ENCODE measurements at places on chromosomes 3 and 15.

DNA sequence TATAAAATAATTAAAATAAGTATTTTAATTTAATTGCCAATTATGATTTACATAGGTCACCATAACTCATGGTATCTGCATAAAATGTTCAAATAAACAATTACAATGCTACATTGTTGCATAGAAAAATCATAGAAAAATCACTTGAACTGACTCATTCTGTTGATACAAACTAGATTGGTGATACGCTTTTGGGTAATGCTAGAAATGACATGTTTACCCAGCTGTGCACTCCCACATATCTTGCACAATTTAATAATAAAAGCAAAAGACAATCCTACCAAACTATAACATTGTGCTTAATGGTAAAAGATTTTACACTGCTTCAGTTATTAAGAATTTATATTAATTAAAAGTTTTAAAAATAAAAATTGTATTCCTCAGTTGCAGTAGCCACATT, 45.8 kb upstream of the FBXL22 start:
- DNase-seq: no peak

- DNase-seq: no peak
Observed at GRCh38 chr3:193593668-193594030, 641 bp downstream of the OPA1 start.

GRCh38 chr15:65583701-65584100, 27.2 kb downstream of the INTS14 start:
- no peak for DNase-seq

DNA sequence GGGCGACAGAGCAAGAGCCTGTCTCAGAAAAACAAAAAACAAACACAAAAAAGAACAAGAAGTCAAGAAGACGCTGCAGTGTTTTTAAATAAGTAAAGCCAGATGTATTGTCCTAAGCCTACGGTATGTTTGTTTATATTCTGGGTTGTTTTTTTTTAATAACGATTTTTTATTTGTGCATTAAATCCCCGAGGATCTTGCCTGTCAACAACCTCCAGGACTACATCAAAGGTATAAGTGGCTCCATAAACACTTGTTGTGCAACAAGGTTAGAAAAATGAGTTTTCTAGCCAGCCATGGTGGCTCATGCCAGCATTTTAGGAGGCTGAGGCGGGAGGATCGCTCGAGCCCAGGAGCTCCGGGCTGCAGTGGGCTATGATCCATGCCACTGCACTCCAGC, 26.1 kb downstream of the ITGB5 start:
- no peak for DNase-seq

- no peak for DNase-seq
Observed at GRCh38 chr15:27172821-27173220, 201.8 kb downstream of the GABRG3 start.
